ENCODE measurements at places on chromosomes 3 and 15.

DNA sequence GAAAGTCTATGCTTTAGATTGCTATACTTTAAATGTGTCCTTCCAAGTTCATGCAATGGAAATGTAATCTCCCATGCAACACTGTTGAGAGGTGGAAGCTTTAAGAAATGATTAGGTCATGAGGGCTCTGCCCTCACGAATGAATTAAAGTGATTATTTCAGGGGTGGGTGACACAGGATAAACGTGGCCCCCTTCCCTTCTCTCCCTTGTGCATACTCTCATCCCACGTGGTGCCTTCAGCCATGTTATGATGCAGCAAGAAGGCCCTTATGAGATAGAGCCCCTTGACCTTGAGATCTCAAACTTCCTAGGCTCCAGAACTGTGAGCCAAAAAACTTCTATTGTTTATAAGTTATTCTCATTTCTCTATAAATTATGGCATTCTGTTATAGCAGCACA lies 183.3 kb downstream of the TNIK start:
- DNase-seq: no peak

- DNase-seq: no peak
Observed at GRCh38 chr3:156689608-156690007, 15.2 kb downstream of the TIPARP start.

DNA sequence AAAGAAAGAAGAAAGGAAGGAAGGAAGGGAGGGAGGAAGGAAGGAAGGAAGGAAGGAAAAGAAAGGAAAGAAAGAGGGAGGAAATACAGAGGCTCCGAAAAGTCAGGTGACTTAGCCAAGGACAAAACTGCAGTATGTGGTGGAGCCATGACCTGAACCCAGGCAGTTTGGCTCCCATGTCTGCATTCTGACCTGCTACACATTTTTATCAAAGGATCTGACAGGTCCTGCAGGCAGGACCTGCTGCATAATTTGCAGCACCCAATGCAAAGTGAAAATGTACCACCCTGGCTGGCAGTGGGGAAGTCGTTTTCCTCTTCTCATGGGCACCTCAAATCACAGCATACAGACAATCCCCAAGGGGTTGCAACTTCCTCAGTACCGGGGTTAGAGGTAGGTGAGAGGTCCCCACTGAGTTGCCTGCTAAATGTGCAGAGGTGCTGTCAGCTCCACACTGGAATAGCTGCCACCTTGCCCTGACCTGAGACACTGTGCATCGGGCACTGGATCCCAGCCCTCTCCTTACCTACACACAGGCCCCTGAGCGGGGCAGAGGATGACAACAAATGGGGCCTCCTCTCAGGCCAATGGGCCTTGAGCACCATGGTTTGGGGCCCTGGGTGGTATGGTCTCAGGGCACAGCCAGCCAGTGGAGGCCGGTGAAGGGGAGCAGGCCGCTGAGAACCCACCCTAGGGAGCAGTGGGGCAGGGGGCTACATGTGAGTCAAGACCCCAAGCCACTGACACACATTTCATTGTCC lies 175.1 kb downstream of the SHQ1 start:
- DNase-seq: no peak

- DNase-seq: no peak
Observed at GRCh38 chr3:4043867-4044575, 244.8 kb downstream of the LRRN1 start.

GRCh38 chr3:50806806-50807205 lies 132.1 kb downstream of the DOCK3 start:
- DNase-seq: no peak

DNA sequence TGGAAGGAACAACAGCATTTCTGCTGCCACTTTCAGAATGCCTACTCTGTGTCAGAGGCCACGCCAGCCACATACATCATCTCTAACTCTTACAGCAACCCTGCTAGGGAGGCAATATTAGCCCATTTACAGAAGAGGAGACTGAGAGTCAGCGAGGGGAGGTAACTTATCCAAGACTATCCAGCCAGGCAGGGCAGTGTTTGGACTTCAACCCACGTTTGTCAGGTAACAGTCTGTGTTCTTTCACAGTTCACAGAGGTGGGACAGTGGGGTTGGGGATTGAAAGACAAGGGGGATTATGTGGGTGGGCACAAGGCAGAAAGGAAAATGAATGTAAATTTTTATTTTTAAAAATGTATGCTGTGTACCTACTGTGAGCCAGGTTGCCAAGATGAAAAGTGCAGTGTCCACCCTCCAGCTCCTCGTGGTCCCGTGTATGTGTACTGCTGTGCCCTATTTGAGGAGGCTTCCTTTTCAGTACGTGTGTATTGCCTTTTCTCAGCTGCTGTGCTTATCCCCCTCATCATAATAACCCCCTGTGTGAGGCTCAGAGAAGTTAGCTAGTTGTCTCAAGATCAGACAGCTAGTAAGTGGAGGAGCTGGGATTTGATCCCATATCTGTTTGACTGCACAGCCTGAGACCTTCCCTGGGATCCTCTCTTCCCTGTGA lies 16.5 kb upstream of the ATP2B2 start:
- DNase-seq: no peak

DNA sequence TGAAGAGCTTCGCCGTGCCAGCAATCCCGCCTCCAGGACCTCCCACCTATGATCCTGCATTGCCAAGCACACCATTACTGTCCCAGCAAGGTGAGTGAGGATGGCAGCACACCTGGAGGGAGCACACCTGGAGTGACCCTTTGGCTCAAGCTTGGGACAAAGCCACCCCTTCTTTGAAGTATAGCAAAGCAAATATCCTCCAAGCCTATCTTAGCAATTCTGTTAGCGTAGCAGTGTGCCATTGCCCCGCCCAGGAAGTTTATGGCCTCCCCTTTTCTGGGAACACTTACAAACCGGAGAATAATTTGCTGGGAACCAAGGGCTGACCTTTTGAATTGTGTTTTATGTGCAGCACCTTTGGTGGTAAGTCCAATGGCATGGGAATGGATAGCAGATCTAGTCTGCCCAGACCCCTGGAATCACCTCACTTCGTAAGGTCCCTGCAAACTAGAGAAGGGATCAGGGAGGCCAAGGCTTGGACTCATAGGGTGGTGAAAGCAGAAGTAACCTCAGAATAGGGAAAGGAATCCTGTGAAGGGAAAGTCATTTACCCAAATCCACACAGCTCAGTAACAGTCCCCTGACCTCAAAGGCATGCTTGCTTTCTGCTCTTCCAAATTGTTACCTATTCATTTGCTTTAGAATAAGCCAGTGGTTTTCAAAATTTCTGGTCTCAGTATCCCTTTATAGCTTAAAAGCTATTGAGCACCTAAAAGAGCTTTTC lies 70.1 kb downstream of the HCN4 start:
- no peak for DNase-seq

DNA sequence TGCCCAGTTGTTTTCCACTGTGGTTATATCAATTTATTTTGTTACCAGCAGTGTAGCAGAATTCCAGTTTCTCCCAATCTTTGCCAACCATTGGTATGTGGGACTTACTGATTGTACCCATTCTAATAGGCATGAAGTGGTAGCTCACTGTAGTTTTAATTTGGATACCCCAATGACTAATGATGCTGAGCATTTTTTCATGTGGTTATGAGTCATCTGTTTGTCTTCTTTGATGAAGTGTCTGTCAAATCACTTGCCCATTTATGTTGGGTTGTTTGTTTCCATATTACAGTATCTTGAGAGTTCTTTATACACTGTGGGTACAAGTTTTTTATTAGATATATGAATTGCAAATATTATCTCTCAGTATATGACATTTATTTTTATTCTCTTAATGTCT lies 644.3 kb downstream of the NR2F2 start:
- DNase-seq: no peak

- no peak for DNase-seq
Observed at GRCh38 chr15:92924216-92924615, 24.1 kb downstream of the CHD2 start.

GRCh38 chr3:188390775-188391443 lies 237.0 kb downstream of the LPP start:
- no peak for DNase-seq
